ENCODE measurements at places on chromosomes 11 and 22.

DNA sequence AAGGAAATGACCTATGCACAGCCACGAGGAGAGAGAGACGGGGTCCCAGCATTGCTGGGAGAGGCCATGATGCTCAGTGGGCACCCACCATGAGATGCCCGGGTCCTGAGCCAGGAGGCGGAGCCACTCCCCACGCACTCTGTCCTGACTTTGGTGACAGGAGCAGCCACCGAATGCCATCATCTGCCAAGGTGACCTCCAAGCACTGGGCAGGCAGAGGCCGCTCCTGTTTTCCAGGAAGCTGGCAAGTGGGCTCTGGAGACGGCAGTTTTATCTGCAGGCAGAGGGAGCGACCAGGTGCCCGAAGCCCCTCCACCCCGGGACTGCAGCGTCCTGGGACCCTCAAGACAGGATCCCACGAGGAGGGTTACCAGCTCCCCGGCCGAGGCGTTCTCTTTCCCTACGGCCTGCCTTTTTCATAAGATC is 453.9 kb downstream of the BRD1 start:
- no peak overlapping the region for H3K4me3 ChIP-seq

- no peaks in the 10 kb centered on the region for H3K27me3 ChIP-seq
- peaks cover 30% of the 10 kb centered on the region for H3K36me3 ChIP-seq
- no peak overlapping the region for H3K27ac ChIP-seq
Observed at GRCh38 chr11:75911459-75911858, 96.4 kb downstream of the UVRAG start.

- no peak overlapping the region for H3K27ac ChIP-seq
- no peak for DNase-seq
- peaks cover 29% of the 10 kb centered on the region for H3K4me1 ChIP-seq
- H3K36me3 ChIP-seq: no peaks in the 10 kb centered on the region
- H3K27me3 ChIP-seq: no peaks in the 10 kb centered on the region
Observed at GRCh38 chr22:26561756-26562417, 28.0 kb downstream of the TPST2 start.

GRCh38 chr11:48123934-48124755 is 92.5 kb upstream of the OR4B1 start:
- H3K36me3 ChIP-seq: peaks cover 17% of the 10 kb centered on the region
- no peaks in the 10 kb centered on the region for H3K4me1 ChIP-seq
- H3K4me3 ChIP-seq: no peak overlapping the region
- no peak for DNase-seq
- no peak overlapping the region for H3K27ac ChIP-seq

GRCh38 chr22:32994041-32994830 is 63.9 kb downstream of the SYN3 start:
- no peaks in the 10 kb centered on the region for H3K27me3 ChIP-seq
- no peak overlapping the region for H3K4me3 ChIP-seq
- H3K4me1 ChIP-seq: no peaks in the 10 kb centered on the region
- H3K36me3 ChIP-seq: no peaks in the 10 kb centered on the region
- no peak for DNase-seq

DNA sequence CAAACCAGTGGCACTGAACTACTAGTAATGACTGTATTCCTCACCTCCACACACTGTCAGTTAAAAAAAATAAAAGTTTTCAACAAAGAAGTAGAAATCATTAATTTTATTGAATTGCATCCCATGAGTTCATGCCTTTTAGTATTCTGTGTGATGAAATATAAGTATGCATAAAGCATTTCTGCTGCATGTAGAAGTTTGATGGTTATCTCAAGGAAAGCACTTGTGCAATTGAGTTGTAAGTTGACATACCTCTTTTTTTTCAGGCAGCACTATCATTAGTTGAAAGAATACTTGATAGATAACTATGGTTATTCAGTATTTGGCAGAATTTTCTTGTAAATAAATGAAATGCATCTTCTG is 104.4 kb downstream of the STIM1 start:
- no peak for DNase-seq
- peaks cover 4% of the 10 kb centered on the region for H3K36me3 ChIP-seq
- H3K27me3 ChIP-seq: no peaks in the 10 kb centered on the region
- H3K4me1 ChIP-seq: peaks cover 74% of the 10 kb centered on the region

GRCh38 chr11:102776454-102776853 is 4.0 kb downstream of the MMP10 start:
- no peak overlapping the region for H3K27ac ChIP-seq
- no peaks in the 10 kb centered on the region for H3K4me1 ChIP-seq
- H3K36me3 ChIP-seq: no peaks in the 10 kb centered on the region
- no peak for DNase-seq
- no peak overlapping the region for H3K4me3 ChIP-seq
- peaks cover 5% of the 10 kb centered on the region for H3K27me3 ChIP-seq

DNA sequence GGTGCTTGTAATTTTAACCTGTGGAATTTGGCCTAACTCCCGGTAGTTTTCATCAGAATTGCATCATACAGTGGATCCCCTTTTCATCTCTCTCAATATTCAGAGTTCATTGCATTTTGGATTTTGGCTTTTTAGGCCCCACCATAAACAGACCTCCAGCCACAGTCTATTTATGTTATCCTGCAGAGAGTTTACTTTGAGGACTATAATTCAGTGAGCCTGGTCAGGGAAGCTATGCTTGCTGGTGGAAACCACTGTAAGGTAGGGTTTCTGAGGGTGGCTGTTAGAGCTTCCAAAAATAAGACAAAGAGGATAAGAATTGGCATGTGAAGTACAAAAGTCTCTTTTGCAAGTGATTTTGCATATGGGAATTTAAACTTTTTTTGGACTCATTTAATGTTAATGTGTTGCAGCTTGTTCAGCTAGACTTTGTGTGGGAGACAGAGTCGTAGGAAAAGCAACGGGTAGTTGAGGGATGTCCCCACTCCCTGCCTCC is 34.8 kb upstream of the DDI1 start:
- no peak overlapping the region for H3K4me3 ChIP-seq
- H3K27ac ChIP-seq: no peak overlapping the region
- no peaks in the 10 kb centered on the region for H3K27me3 ChIP-seq
- H3K4me1 ChIP-seq: no peaks in the 10 kb centered on the region
- no peak for DNase-seq
- H3K36me3 ChIP-seq: no peaks in the 10 kb centered on the region

GRCh38 chr11:66363187-66363601 is 8.4 kb downstream of the SLC29A2 start:
- H3K4me3 ChIP-seq: no peak overlapping the region
- H3K4me1 ChIP-seq: no peaks in the 10 kb centered on the region
- no peak for DNase-seq
- H3K36me3 ChIP-seq: peaks cover 11% of the 10 kb centered on the region

GRCh38 chr11:104164028-104164520 is at the start of gene PDGFD:
Gene PDGFD (minus strand): TSS chr11:104164147.
- no peaks in the 10 kb centered on the region for H3K36me3 ChIP-seq
- peaks cover 8% of the 10 kb centered on the region for H3K4me1 ChIP-seq
- DNase-seq: peak; percentile 29
- H3K27me3 ChIP-seq: peaks cover 33% of the 10 kb centered on the region

DNA sequence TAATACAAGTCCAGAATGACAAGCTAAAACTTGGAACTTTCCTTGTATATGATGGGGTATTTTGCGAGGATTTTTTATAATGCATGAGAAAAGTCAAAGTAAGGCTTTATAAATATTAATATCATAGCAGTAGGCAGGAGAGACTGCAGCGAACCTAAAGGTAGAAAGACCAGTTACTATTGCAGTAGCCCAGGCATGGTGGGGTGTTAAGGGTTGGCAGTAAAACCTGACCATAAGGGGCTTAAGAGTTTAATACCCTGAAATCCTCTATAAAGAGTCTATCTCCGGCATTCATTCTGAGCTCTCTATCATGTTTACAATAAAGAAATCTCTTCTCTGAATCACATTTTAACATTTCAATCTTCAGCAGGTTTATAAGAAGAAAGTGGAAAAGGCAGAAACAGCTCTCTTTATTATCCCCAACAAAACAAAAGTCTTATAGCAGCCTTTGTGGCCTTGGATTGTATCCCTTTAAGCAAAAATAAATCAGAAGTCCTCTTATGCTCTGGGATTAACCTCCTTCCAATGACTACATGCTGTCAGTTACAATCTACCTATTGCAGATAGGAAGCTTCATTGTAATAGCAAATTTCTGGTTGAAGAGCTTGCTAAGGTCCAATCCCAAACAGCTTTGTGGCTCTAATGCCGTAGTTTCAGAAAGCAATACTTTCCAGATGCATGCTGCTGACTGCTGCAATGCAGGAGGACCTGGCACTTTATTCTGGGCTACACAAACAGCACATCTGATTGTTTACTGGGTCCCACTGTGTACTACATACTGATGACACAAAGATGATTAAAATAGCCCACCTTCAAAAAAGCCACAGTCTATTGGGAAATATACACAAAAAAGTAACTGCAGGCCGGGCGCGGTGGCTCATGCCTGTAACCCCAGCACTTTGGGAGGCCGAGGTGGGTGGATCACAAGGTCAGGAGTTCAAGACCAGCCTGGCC is 45.8 kb downstream of the SIK3 start:
- H3K4me1 ChIP-seq: peaks cover 3% of the 10 kb centered on the region
- H3K27me3 ChIP-seq: no peaks in the 10 kb centered on the region
- H3K36me3 ChIP-seq: peaks cover 7% of the 10 kb centered on the region

GRCh38 chr11:13388741-13389140 is 74.3 kb downstream of the BTBD10 start:
- no peak overlapping the region for H3K4me3 ChIP-seq
- H3K27me3 ChIP-seq: no peaks in the 10 kb centered on the region
- H3K36me3 ChIP-seq: peaks cover 34% of the 10 kb centered on the region
- no peak for DNase-seq

GRCh38 chr22:38148245-38148644 is 33.4 kb downstream of the PLA2G6 start:
- no peak for DNase-seq
- H3K27ac ChIP-seq: no peak overlapping the region
- no peaks in the 10 kb centered on the region for H3K27me3 ChIP-seq
- no peak overlapping the region for H3K4me3 ChIP-seq
- peaks cover 15% of the 10 kb centered on the region for H3K4me1 ChIP-seq

- H3K4me3 ChIP-seq: no peak overlapping the region
- no peak overlapping the region for H3K27ac ChIP-seq
- H3K4me1 ChIP-seq: peaks cover 16% of the 10 kb centered on the region
- no peaks in the 10 kb centered on the region for H3K27me3 ChIP-seq
Observed at GRCh38 chr11:3006505-3007260, 14.6 kb upstream of the NAP1L4 start.

GRCh38 chr11:33751878-33752277 is 15.7 kb upstream of the CD59 start:
- no peak overlapping the region for H3K27ac ChIP-seq
- no peaks in the 10 kb centered on the region for H3K27me3 ChIP-seq
- no peak for DNase-seq
- no peak overlapping the region for H3K4me3 ChIP-seq
- peaks cover 12% of the 10 kb centered on the region for H3K36me3 ChIP-seq

DNA sequence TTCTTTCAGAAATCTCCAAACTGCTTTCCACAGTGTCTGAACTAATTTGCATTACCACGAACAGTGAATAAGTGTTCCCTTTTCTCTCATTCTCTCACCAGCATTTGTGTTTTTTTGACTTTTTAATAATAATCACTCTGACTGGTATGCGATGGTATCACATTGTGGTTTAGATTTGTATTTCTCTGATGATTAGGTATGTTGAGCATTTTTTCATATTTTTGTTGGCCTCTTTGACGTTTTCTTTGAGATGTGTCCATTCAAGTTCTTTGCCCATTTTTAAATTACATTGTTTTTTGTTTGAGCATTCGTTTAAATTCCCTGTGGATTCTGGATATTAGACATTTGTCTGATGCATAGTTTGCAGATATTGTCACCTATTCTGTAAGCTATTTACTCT is 1639.6 kb upstream of the TENM4 start:
- no peaks in the 10 kb centered on the region for H3K4me1 ChIP-seq
- no peaks in the 10 kb centered on the region for H3K36me3 ChIP-seq
- no peaks in the 10 kb centered on the region for H3K27me3 ChIP-seq
- DNase-seq: no peak
- H3K4me3 ChIP-seq: no peak overlapping the region

DNA sequence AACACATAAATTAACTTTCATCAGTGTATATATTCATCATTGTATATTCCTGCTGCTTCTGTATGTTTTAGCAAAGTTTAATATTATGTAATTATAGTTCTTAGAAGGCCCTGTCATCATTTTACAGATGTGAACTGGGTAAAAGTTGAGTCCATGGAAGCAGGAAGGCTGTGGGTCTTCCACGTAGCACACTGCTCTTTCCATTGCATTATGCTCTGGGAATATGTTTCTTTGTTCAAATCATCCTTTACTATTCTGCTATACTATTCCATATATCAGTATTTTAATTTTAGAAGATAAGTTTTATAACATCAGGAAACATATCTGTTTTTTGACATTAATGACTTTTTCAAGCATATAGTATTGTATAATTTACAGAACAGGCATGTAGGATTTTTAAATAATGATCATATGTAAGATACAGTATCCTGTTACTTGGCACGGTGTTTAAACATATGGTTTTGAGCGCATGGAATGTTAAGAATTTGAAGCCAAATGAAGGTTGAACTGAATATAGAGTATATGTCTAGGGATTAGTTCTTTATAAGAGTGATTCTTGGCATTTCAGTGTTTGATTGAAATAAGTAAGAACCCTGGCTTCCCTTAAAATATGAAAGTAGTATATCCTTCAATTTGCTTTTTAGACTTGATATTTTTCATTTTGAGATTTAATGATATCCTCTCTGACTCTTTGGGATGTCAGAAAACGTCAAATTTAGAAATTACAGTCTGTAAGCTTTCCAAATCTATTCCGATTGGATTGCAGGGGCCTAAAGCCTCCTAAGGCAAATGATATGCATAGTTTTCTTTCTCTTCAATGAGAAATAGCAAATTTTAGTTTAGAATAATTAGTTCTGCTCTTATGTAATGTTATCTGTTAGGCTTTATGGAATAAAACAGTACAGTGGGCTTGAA is 8.6 kb downstream of the CCDC81 start:
- H3K27ac ChIP-seq: no peak overlapping the region
- DNase-seq: no peak
- H3K36me3 ChIP-seq: no peaks in the 10 kb centered on the region
- no peak overlapping the region for H3K4me3 ChIP-seq
- no peaks in the 10 kb centered on the region for H3K4me1 ChIP-seq

DNA sequence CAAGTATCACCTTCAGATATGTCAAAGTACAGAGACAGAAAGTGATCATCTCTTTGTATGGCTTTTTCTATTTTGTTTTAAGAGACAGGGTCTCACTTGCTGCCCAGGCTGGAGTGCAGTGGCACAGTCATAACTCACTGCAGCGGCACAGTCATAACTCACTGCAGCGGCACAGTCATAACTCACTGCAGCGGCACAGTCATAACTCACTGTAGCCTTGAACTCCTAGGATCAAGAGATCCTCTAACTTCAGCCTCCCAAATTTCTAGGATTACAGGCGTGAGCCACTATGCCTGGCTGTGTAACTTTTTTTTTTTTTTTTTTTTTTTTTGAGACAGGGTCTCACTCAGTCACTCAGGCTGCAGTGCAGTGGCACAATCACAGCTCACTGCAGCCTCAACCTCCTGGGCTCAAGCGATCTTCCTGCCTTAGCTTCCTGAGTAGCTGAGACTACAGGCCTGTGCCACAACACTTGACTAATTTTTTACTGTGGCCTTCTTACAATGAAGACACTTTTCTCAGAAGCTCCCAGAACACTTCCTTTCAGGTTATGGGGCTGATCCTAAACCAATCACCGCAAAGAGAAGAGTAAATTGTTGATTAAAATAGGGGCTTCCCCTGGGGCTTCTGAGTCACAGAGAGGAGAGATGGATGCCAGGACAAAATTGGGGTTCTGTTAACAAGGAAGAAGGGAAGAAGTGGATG is 9.0 kb upstream of the HIKESHI start:
- H3K36me3 ChIP-seq: peaks cover 14% of the 10 kb centered on the region
- no peak for DNase-seq
- peak overlapping the region; percentile 1 for H3K4me3 ChIP-seq

All from activated naive CD8-positive, alpha-beta T cell treated with anti-CD3 and anti-CD28 coated beads, Interleukin-2, amount 50 U/mL, for 24 hours (primary cell).